ENCODE measurements at places on chromosomes 6 and 20.

DNA sequence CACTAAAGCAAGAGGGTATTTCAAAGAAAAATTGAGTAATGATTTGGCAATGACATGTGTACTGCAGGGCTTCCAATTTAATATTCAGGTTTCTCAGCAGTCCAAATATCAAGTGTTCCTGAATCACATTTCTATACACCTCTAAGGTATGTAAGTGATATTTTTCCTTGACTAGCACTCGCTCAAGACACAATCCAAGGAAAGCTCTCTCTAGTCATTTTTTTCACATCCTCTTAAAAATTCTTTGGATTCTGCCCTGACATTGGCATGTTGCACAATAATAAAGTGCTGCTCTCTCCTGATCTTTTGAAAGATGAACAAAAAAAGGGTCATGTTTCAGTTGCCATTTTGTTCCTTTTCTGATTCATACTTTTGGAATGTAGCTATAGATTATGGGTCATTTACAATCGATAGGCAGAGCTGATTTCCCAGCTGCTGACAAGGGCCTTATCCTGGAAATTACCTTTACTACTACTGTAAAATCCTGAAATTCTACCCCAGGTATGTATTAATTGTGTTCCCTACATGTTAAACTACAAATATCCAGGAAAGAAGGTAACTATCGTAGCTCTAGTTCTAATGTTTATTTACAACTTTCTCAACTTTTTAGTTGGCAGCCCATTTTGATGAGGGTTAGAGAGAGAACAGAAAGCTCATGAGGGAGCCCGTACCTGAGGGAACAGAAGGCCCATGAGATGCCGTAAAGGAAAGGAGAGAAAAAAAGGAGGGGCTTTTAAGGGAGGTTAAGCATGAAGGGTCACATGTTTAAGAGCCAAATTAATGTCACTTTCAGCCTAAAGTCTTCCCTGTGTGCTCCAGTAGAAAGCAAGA is 22.2 kb upstream of the ADGRG6 start:
- DNase-seq: no peak

GRCh38 chr6:56522495-56523270 is 120.0 kb downstream of the DST start:
- DNase-seq: no peak

DNA sequence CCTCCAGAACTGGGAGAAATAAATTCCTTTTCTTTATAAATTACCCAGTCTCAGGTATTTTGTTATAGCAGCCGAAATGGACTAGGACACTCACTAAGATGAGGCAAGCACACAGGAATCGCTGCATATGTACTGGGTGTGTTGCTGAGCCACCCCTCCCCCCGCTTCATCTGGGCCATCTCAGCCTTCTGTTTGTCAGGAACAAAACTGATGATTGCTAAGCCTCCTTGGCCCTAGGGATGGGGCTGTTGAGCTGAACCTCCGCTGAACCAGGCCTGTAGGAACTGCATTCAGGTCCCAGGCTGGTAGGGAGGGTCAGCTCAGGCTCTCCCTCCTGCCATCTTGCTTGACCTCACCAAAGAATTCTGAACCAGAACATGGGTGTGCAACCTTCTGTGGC is 108.6 kb downstream of the MAP3K7 start:
- no peak for DNase-seq

GRCh38 chr20:19734811-19735210 is 23.2 kb upstream of the RIN2 start:
- DNase-seq: no peak

GRCh38 chr6:45422503-45423110 is 44.9 kb upstream of the SUPT3H start:
- DNase-seq: no peak

GRCh38 chr6:132003516-132004178 is 52.5 kb upstream of the CCN2 start:
- DNase-seq: no peak

DNA sequence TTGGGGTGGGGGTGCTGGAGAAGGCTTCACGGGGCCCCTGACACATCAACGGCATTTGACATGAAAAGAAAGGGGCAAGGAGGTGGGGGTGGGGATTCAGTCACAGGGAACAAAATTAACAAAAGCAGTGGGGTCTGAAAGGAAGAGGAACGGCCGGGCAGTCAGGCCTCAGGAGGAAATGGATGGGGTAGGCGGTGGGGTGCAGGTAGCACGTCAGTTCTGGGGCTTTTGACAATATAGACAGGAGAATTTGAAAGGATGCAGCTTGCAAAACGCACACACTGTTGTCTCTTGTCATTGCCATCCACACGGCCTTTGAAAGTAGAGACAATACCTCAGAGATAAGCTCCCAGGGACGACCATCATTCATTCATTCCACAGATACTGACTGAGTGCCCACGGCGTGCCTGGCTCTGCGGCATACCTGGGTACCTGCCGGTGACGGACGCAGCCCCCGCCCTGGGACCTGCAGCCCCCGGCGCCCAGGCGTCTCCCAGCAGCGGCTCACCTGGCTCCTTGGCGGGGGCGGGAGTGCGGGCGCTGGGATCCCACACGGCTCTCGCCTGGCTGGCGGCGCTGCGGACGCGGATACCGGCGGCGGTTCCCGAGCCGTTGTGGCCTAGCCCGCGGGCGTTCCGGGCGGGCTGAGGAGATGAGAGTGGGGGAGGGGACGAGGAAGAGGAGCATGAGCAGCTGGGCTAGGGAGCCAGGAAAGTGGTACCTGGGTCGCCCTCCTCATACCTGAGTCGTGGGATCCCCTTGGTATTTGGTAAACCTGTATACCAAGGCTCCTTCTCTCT is at the start of gene SLC26A8:
SLC26A8 (minus strand) TSS at position 646 of the 800 bp plus-strand sequence. CDS start 4,934 bp downstream, outside the sequence.
- DNase-seq: no peak

DNA sequence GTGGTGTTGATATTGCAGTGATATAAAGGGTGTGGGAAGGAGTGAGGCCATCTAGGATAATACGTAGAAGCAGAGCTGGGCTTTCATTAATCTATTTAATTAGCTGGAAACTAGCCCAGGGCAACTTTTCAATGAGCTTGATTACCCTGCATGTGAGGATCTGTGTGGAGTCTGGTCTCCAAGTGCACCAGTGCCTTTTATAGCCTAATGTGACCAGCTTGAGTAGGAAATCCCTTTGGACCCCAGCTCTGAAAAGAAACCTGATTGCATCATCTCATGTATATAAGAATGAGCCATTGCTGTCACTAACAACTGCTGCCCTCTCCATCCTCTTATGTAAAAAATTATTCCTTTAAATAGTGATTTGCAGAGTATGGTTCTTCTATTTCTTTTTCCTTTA is 72.6 kb downstream of the CD109 start:
- DNase-seq: no peak

GRCh38 chr6:99416892-99417767 is 8.0 kb downstream of the PNISR start:
- no peak for DNase-seq

DNA sequence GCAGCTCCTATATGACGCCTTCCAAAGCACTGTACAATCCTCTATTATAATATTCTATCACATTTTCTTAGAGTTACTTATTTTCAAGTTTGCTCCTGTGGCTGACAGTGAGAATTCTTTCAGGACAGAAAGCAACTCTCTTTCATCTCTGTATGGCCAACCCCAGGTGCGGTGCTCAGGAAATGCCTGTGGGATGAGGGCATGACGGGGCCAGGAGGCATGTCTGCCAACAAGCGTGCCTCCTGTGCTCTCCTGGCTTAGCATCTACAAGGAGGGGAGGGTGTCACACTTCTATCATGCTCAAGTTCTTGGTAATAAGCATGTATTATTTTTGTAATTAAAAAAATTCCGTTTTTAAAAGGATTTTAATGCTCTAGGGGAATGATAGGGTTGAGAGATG is 11.4 kb downstream of the MRPL14 start:
- no peak for DNase-seq

GRCh38 chr6:7727946-7728854 is 2.3 kb downstream of the BMP6 start:
- DNase-seq: no peak

DNA sequence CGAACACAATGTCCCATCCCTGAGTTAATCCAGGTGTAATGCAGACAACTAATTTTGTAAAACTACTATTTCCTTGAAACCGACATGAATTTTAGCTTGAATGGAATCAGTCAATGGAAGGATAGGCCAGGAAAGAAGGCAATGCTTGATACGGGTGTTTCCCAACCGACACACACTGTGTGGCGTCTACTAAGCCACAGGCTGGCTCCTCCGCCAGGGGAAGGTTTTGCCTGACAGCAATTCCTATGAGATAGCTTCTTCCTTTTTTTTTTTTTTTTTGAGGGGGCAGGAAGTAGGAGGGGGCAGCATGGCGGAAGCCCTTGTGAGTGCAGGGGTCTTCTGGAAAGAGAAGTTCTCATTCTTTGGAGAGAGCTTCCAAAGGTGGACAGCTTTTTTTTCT is 12.0 kb upstream of the LAMA4 start:
- no peak for DNase-seq

- DNase-seq: no peak
Observed at GRCh38 chr6:90175627-90176538, 120.8 kb downstream of the BACH2 start.

DNA sequence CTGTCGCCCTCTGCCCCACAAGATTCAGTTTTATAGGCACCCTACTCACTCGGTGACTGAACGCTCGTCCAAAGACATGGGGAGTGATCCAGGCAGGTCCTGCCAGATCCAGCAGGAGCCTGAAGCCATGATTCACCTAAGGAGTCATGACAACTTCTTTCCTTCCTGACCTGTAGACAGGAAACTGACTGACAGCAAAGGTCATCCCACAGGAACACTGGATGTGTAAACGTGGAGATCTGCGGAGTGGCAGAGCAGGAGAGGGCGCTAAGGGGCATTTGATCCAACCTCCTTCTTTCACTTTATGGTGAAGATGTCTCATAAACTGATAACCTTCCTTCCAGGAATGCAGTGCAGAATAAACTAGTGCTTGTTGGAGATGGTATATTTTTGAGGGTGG is 192.2 kb downstream of the GJA10 start:
- no peak for DNase-seq

All from NCI-H1092 (cell line).